M059J (cell line): ENCODE measurements at places on chromosomes 12 and 14.

GRCh38 chr12:8991371-8992345 is 2.3 kb downstream of the KLRG1 start:
- DNase-seq, result no peak

- peak; percentile 92 for DNase-seq
Observed at GRCh38 chr12:122064780-122065588, 13.6 kb upstream of the MLXIP start.

GRCh38 chr14:65790172-65790815 is 377.8 kb downstream of the FUT8 start:
- no peak for DNase-seq

GRCh38 chr12:67457778-67458665 is 188.9 kb downstream of the CAND1 start:
- no peak for DNase-seq

DNA sequence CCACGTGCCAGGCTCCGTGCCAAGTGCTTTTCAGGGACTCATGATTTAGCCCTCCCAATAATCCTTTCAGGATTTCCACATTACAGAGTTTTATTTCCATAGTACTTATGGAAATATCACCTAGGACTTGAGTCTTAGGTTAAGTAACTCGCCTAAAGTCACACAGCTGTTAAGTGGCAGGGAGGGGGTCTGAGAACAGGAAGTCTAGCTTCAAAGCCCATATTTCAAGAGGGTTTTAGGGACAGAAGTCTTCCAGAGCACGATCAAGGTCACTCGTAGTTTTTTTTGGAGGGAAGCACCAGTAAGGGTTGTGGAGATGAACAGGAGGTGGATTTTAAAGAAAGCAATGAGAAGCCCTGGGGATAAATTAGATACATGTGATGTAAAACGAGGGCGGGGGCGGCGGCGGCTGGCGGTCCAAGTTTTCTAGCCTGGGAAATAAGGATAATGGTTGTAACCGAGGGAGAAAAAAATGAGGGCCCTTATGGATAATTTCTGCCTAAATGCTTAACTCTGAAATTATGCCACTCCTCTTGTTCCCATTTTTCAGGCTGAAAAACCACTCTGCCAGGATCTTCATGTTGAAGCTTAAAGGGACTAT is 192.6 kb upstream of the FOXN3 start:
- no peak for DNase-seq
